ENCODE measurements at places on chromosomes 12 and 14.

GRCh38 chr14:105067969-105068301 is 2.7 kb upstream of the GPR132 start:
- no peak for DNase-seq

GRCh38 chr14:103801459-103801858 is 45.9 kb downstream of the PPP1R13B start:
- no peak for DNase-seq

GRCh38 chr14:73718418-73719251 is 4.5 kb upstream of the PNMA1 start:
- DNase-seq: no peak

GRCh38 chr12:6603095-6603567 is 4.0 kb downstream of the CHD4 start:
- no peak for DNase-seq

DNA sequence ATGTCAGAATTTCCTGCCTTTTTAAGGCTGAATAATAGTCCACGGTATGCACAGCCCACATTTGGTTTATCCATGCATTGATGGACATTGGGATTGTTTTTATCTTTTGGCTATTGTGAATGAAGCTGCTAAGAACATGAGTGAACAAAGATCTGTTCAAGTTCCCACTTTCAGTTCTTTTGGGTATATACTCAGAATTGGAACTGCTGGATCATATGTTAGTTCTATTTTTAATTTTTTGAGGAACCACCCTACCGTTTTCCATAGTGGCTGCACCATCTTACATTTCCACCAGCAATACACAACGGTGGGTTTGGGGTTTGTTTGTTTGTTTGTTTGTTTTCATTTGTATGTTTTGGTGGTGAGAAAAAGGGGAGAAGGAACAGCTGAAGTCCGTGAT is 6.4 kb downstream of the GPR68 start:
- no peak for DNase-seq

DNA sequence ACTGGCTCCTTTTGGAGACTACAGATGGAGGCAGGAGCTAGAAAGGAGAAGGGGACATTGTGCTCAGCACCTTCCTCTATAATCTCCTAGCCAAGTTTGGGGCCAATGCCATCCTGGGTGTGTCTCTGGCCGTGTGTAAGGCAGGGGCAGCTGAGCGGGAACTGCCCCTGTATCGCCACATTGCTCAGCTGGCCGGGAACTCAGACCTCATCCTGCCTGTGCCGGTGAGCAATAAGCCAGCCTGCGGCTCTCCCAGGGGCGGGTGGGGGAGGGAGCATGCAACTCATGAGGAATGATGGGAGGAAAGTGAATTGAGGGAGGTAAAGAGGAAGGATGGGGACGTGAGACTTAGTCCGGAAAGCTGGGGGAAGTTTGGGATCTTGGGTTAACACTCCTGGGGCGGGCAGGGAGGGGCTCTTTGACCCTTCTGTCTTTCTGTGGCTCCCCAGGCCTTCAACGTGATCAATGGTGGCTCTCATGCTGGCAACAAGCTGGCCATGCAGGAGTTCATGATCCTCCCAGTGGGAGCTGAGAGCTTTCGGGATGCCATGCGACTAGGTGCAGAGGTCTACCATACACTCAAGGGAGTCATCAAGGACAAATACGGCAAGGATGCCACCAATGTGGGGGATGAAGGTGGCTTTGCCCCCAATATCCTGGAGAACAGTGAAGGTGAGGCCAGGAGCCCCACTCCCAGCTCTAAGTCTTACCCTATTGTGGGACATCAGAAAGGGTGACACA is 3.3 kb downstream of the ENO2 start:
- no peak for DNase-seq

DNA sequence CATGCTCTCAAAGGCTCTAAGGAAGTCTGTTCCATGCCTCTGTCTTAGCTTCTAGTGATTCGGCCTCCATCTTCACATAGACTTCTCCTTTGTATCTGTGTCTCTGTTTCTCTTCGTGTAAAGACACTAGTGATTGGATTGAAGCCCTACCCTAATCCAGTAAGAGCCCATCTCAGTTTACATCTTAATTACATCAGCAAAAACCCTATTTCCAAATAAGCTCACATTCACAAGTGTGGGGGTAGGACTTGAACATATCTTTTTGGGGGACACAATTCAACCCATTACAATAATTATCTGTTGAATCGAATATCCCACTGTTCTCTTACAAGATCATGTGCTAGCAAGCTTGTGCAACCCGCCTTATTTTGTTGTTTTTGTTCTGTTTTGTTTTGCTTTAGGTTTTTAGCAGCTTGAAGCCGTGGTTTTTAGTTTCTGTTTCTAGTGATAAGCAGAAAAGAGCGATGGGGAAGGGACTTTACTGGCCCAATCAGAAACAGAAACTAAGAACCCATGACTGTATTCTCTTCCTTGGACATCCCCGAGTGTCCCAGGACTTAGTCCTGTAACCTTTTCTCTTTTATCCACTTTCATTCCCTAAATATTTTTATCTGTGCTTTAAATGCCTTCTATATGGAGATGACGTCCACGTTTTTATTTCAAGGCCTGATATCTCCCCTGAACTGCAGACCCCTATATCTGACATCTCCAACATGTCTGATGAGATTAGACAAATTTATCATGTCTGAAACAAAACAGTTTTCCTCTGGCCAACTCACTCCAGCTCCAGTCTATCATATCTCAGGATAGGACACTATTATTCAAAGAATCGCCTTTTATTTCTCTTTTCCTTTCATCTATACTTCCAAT is 353.0 kb downstream of the CCDC91 start:
- no peak for DNase-seq

DNA sequence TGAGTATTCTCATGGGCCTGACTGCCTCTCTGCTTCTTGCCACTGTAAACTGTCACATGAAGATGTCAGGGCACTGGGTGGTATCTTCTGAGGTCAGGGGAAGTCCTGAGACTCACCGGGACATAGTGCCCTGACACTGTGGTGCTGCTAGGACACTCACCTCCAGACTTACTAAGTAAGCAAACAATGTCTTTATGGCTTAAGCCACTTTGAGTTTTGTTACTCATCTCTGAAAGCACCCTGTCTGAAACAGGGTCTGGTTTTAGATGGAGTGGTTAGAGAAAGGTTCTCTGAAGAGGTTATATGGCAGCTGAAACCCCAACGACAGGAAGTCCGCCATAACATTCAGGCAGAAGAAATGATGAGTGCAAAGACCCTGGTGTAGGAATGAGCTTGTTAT is 22.7 kb downstream of the GPR19 start:
- no peak for DNase-seq

All from effector memory CD8-positive, alpha-beta T cell (primary cell).